ENCODE measurements at places on chromosomes 2 and 18.

GRCh38 chr2:1769703-1770422 lies 25.5 kb upstream of the PXDN start:
- DNase-seq: peak; percentile 41

DNA sequence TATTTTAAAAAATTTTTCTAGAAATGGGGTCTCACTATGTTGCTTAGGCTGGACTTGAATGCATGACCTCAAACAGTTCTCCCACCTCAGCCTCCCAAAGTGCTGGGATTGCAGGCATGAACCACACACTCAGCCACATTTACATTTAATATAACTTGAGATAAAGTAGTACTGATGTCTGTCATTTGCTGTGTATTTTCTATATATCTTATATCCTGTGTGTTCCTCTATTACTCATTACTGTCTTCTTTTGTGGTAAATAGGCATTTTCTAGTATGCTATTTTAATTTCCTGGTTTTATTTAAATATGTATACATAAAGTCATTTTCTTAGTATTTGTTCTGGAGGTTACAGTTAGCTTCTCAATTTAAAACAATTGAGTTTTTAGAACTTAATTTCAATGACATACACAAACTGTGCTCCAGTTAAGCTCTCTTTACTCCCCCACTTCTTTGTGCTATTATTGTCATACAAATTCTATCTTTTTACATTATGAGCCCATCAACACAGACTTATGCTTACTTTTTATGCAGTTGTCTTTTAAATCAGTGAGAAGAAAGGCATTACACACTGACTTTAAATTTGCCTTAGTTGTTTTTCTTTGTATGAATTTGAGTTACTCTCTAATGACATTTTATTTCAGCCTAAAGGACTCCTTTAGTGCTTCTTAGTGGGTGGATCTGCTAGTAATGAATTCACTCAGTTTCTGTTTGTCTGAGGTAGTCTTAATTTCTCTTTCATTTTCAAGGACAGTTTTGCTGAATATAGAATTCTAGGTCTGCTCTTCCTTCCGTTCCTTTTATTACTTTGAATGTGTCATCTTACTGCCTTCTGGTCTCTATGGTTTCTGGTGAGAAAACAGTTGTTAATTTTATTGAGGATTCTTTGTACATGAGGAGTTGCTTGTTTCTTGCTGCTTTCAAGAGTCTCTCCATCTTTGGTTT lies 6.2 kb upstream of the INPP4A start:
- DNase-seq: no peak

- DNase-seq: no peak
These were observed 8.0 kb upstream of the ACYP2 start for GRCh38 chr2:54107455-54107764.

DNA sequence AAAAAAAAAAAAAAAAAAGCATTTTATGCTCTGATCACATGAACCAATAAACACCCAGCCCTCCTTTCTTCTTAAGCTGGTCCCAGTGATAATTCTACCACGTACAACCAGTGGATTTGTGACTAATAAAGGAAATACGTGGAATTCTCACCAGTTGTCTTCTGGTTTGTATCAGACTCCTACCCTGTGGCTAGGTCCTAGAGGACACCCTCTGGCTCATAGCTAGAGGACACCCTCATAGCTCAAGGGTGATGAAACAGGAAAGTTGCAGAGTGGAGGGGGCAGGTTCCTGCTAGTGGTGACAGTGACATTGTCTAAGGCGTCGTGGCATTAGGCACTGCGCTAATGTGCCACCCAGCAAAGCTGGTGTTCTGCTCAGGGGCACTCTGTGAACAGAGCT lies 167.8 kb downstream of the BCL11A start:
- no peak for DNase-seq

GRCh38 chr2:174343623-174344455 lies 9.1 kb downstream of the SP9 start:
- DNase-seq: no peak

- DNase-seq: no peak
These were observed 19.1 kb downstream of the MTCL1 start for GRCh38 chr18:8724452-8724851.

DNA sequence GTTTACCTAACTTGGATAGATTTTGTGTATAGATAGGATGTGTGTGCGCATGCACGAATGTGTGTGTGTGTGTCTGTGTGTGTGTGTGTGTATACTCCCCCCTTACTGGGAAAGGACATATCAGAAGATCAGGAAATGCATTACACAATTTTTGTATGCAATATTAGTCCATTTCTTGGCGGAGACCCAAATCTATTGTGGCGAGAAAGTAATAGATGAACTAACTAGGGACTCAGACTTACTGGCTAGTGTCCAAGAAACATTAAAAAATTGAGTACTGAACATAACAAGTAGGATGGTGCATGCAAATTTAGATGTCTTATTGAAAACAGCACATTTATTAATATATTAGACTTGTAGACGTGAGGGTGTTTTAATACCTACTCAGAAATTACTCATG lies 1036.5 kb upstream of the FANCL start:
- DNase-seq: no peak

DNA sequence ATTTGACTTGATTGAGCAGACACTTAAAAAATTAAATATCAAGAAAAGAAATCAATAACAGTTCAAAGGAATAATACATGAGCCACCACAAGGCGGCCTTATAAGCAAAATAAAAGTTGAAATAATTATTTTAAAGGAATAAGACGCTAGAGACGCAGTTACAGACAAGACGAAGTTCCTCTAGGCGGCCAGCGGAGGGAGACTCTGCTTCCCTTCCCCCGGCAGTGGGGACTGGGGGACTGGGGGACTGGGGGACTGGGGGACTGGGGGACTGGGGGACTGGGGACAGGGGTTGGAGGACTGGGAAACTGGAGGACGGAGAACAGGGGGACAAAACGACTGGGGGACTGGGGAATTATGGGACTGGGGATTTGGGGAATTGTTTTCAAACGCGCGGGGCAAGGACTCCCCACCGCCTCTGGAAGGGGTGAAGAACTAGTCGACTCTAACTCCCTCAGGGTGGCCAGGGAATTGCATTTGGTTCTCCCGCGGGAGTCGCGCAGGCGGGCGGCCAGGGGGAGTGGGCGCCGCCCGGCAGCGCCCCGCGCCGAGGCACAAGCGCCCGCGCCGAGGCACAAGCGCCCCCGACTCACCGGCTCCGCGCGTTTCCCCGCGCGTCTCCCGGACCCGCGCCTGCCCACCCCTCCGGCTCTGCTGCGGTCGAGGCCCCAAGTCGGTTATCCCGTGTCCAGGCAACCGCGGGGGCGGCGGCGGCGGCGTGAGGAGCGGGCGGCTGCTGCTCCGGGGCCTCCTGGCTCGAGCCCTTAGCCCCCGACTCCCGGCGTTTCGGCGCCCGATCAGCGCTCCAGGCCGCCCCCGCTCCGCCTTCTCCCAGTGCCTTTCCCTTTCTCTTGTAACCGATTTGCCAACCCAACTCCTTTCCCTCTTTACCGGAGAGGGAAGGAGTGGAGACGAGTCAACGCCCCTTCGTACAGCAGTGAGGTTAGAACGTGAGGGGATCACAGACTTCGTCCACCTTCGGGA lies at the start of gene CCDC178:
CCDC178 (minus strand) TSS at position 662 of the 984 bp plus-strand sequence. CDS start 28,633 bp downstream, outside the sequence.
- DNase-seq: peak; percentile 32

DNA sequence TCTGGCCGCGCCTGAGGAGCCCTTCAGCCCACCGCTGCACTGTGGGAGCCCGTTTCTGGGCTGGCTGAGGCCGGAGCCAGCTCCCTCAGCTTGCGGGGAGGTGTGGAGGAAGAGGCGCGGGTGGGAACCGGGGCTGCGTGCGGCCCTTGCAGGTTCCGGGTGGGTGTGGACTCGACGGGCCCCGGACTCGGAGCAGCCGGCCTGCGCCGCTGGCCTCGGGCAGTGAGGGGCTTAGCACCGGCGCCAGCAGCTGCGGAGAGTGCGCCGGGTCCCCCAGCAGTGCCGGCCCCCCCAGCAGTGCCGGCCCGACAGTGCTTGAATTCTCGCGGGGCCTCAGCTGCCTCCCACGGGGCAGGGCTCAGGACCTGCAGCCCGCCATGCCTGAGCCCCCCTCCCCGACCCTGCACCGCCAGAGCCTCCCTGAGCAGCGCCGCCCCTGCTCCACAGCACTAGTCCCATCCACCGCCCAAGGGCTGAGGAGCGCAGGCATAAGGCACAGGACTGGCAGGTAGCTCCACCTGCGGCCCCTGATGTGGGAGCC lies 534.2 kb downstream of the ZNF804A start:
- DNase-seq: no peak

- peak; percentile 24 for DNase-seq
These were observed 60.1 kb upstream of the GLI2 start for GRCh38 chr2:120675460-120676130.

DNA sequence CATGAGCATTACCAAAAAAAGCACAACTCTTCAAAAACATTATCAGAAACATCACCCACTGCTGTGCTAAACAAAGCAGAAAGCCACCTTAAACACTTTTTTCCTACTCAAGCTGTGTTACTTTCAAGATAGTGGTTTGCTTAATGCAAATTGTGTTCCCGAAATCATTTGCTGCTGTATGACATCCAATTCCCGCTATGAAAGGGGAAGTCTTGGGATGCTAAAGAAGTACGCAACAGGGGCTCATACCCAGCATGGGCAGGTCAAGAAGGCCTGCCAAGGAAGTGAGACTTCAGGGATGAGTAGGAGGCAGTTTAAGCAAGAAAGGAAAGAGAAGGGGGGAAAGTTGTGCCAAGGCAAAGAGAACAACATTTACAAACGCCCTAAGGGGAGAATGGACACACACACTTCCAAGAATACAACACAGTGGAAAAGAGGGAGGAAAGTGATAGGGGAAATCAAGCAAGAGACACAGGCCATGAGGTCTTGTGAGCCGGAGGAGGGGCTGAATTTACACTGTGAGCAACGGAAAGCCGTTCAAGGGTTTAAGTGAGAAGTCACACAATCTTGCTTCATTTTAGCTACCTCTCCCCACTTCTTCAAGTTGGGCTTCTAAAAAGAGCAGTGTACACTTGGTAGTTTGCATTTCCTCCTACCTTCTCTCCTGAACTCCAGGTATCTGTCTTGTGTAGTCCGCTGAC lies 4.0 kb downstream of the PTPN2 start:
- DNase-seq: no peak

GRCh38 chr2:157501026-157501425 lies 57.1 kb upstream of the CYTIP start:
- no peak for DNase-seq

GRCh38 chr2:68900496-68901198 lies 29.4 kb upstream of the BMP10 start:
- DNase-seq: no peak

DNA sequence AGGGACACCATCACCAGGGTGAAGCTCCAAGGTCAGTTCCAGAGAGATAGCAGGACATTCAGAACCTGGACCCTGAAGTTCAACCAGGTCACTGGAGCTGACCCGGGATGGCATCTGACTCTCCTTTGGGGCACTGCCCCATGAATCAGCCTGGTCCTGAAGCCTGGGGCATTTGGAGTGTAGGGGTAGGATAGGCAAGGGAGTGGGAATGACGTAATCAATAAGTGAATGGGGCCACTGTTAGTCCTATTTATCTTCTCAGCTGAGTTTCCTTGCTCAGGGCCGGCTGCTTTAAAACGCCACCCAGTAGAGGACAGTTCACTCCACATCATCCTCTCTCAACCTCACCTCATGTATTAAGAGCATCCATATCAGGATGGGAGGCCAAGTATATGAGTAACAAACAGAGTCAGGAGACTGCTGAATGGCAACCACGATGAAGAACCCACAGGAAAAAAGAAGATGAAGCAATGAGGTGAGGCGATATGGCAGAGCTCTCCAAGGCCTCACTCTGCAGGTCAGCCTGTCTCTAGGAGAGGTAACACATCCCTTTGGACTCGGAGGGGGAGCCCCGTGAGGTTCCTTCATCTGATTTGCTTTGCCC lies 1.8 kb upstream of the RFX8 start:
- no peak for DNase-seq

DNA sequence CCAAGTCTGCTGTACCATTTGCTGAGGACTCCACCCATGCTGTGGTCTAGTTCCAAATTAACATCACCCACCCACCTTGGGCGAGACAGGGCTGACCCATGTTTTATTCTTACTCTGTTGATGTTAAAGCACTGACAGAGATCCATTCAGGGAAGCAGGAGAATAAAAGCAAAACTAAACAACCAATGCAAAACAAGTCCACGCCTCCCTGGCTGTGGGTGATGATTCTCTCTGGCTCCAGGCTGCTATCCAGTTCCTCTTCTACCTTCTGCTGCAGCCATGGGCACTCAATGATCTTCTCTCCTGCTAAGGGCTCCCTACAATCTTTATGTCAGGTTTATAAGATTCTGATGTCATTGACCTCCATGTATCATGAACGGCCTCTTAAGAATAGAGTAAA lies 786.6 kb upstream of the ID2 start:
- DNase-seq: no peak

- DNase-seq: no peak
These were observed 255.4 kb downstream of the ALPK2 start for GRCh38 chr18:58373481-58373880.

GRCh38 chr18:5542515-5543035 lies 1.2 kb downstream of the EPB41L3 start:
- no peak for DNase-seq

DNA sequence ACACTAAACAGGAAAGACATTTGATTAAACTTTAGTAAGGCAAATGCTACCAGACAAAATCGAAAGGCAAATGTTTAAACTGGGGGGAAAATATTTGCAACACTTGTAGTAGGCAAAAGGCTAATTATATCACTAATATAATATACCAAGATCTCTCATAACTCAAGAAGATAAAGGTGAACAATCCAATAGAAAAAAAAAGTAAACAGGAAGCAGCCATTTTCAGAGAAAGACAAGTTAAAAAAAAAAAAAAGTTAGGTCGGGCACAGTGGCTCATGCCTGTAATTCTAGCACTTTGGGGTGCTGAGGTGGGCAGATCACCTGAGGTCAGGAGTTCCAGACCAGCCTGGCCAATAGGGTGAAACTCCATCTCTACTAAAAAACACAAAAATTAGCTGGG lies 4.4 kb upstream of the ACTG2 start:
- DNase-seq: no peak

DNA sequence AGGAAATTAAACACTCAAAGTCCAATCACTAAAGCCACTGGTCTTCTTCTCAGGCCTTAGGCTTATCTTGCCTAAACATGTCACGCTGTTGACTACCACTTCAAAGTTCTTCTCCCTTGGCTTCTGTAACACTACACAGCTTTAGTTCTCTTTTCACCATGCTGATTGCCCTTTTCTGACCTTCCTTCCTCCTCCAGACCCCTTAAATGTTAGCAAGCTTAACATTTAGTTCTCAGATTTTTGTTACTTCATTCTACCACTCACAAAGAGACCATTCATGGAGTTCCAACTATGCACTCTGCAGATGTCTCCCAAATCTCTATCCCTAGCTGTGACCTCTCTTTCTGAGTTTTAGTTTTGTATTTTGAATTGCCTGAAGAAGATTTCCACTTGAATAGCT lies 64.4 kb downstream of the TTC21B start:
- no peak for DNase-seq

GRCh38 chr2:68125821-68126220 lies 31.9 kb upstream of the PNO1 start:
- DNase-seq: no peak

GRCh38 chr18:73896685-73897084 lies 250.9 kb downstream of the FBXO15 start:
- DNase-seq: no peak

GRCh38 chr2:99520813-99521212 lies 31.0 kb upstream of the REV1 start:
- DNase-seq: no peak

- no peak for DNase-seq
These were observed 548.0 kb upstream of the SOX11 start for GRCh38 chr2:5144159-5144558.

Data from NCI-H460 (cell line).